ENCODE measurements at places on chromosomes 2 and 18.

DNA sequence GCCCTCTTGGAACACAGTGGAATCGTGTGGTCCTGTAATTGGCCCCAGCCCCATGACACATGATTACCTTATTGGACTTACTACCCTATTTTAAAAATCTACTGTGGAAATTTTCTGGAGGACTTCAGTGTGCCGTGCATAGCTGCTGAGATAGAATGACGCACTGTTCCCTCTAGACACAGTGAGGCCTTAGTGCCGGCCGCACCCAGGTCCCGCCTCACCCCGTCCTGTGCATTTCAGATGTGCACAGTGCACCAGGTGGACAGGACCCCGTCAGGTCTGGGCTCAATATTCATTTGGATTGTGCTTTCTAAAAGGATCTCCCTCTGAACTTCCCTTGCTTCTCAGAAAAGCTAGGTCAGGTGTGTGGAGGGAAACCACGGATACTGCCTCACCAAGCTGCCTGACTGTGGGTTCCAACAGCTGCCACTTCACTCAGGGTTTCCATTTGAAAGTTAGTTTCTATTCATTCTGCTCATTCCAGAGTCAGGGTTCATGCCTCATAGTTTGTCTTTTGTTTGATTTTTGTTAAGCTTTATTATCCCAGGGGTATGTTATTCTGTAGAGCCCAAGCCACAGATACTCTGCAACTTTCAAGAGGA is 155.8 kb downstream of the PTGR3 start:
- no peak for DNase-seq

- no peak for DNase-seq
These were observed 269.4 kb upstream of the RAB6C start for GRCh38 chr2:129709956-129710598.

GRCh38 chr2:54642677-54643430 is 80.6 kb upstream of the EML6 start:
- DNase-seq, result no peak

- DNase-seq, result no peak
These were observed 690.2 kb upstream of the POU3F3 start for GRCh38 chr2:104163611-104164130.

DNA sequence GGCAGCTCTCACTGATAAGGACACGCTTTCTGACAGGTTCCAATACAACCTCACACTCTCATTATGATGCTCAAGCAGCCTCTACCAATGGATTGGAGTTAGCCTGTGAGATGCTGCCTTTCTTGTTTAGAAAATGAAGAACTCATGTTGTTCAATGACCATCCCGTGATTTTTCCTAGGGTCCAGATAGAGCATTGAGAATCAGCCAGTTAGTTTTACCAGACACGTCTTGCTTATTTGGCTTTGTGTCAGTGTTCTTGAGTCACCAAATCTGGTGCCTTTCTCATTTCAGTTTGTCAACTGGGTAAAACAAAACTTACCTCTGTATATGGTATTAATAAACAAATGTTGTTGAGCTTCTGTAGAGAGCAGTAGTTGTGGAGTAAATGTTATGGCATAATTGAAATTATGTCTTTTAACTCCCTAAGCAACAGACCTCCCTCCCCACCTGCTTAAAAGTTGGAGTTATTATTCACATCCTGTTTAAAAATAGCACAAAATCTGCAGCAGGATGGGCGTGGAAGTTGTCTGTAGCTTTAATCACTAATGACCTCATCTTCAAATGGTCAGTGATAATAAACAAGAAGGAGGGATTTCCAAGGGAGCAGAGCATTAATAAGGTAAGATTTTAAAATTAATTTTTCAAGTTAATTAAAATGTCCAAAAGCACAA is 167.3 kb downstream of the HRH4 start:
- no peak for DNase-seq

- no peak for DNase-seq
These were observed 66.5 kb upstream of the TGIF1 start for GRCh38 chr18:3383381-3383915.

DNA sequence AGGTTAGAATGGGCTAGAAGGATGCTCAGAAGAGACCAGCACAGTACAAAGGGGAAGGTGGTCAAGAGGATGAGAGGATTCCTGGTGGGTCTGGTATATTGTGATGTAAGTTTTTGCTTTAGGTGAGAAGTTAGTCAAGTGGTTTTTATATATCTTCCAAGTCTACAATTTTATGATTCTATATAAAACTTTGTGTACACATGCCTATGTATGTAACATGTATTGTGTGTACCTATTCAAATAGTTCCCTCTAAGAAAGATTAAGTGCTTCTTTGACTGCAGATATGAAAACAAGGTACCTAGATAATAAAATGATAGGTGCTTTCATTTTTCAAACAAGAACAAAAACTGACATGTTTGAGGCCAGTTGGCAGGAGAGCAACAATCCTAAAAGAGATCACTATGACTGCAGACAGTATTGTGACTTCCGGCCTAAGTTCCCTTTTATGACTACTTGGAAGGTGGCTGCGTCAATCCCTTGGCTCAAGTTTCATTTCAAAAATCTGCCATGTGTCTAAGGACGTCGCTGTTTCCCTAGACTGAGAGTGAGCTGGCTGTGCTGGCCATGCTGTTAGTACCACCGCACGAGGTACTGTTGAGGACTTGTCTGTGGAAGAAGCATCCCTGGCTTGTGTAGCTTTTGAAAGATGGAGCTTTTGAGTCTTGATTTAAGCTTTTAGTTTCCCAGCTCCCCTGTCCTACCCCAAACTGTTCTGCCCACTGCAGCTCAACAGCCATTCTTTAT is 123.1 kb downstream of the PRPF40A start:
- no peak for DNase-seq

GRCh38 chr2:39013871-39014270 is 107.0 kb downstream of the SOS1 start:
- DNase-seq, result no peak

DNA sequence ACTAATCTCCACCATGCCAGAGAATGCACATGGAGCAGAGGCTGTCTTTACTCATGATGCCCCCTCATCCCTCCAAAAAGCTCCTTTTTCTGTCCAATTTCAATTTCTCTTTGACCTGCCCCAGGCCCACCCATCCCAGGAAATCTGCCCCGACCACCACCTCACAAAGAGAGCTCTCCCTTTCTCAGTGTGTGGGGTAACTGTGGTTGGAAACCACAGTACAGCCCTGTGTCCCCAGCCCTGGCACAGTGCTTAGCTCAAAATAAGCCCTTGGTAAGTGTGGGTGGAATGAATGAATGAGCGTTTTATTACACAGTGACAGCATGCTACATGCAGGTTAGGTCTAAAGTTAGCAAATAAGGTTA is 43.7 kb upstream of the CAB39 start:
- no peak for DNase-seq

DNA sequence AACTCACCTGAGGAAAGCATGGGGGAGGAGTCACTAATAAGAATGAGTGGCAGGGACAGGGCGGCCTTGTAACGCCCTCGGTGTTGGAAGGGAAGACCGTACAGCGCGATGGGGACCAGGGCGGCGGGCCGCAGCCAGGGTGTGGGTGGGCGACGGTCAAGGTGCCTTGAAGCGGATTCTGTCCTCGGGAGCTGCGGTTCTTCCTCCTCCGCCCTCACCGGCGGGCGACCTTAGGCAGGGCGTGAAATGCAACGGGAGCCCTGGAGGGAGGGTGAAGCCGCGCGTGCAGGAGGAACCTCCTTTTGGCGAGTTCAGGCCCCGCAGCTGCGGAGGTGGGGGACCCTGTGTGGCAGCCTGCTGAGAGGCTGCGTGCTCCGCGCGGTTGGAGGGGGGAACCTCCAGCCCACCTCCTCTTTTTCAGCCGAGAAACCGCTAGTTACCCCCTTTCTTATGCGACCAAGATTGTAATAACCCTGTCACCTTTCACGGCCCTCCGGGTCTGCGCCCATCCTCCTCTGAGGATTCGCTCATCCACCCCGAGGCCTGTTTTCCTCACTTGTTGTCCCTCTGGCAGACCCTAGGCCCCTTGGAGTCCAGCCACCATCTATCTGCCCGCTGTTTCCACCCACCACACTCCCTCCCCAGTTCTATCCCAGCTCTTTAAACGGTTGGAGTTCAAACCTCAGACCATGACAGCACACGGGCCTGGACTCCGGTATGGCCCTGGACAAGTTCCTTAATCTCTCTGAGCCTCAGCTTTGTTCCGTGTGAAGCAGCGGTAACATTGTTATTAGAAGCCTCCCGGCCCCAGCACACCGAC is 823 bp upstream of the RNU2-63P start:
- no peak for DNase-seq

DNA sequence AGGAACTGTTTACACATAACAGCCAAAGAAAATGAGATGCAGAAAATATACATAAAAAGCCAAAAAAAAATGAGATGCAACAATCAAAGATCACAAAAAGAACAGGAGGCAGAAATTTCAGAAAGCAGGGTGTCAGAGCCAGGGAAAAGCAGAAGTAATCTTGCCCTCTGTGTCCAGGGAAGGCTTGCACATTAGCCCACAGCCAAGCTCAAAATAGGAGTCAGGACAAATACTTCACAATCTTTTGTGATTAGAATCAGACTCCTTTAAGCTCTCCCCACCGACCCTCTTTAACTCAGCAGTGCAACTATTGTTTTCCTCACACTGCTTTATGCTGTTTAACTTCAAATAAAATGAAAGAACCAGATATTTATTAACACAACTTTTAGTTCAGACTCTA is 34.6 kb downstream of the IAH1 start:
- no peak for DNase-seq

GRCh38 chr2:168316073-168316440 is 68.7 kb upstream of the STK39 start:
- DNase-seq, result no peak

GRCh38 chr2:3451169-3451568 is 68.2 kb downstream of the ADI1 start:
- no peak for DNase-seq

DNA sequence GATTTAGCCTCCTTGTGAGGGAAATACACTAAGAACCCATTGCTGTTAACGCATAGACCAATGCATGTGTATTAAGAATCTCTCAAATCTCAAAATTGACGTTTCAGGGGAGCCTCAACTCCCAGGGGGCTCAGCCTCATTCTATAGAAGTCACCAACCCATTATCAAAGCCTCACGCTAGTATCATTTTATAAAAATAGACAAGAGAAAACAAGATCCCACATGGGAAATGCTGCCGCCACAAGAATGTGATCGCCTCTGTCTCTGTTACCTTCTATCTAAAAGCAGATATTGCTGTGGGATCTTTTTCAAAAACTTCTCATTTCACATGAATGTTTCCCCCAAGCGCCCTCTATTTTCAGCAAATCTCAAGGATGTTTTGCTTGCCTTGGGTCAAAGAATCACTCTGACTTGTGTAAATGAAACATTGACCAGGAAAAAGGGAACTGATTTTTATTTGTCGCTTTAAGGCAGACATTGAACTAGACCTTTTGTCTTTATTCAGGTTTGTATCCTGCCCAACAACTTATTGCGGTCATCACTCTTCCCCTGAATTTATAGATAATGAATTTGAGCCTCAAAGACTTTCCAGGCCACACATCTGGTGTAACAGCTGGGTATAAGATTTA is 679.0 kb upstream of the ID2 start:
- DNase-seq, result no peak

GRCh38 chr2:9552219-9553178 is 3.1 kb downstream of the ADAM17 start:
- no peak for DNase-seq

GRCh38 chr2:11430729-11431128 is 35.2 kb downstream of the E2F6 start:
- no peak for DNase-seq

GRCh38 chr18:9416563-9417072 is 58.7 kb upstream of the RALBP1 start:
- DNase-seq, result no peak

DNA sequence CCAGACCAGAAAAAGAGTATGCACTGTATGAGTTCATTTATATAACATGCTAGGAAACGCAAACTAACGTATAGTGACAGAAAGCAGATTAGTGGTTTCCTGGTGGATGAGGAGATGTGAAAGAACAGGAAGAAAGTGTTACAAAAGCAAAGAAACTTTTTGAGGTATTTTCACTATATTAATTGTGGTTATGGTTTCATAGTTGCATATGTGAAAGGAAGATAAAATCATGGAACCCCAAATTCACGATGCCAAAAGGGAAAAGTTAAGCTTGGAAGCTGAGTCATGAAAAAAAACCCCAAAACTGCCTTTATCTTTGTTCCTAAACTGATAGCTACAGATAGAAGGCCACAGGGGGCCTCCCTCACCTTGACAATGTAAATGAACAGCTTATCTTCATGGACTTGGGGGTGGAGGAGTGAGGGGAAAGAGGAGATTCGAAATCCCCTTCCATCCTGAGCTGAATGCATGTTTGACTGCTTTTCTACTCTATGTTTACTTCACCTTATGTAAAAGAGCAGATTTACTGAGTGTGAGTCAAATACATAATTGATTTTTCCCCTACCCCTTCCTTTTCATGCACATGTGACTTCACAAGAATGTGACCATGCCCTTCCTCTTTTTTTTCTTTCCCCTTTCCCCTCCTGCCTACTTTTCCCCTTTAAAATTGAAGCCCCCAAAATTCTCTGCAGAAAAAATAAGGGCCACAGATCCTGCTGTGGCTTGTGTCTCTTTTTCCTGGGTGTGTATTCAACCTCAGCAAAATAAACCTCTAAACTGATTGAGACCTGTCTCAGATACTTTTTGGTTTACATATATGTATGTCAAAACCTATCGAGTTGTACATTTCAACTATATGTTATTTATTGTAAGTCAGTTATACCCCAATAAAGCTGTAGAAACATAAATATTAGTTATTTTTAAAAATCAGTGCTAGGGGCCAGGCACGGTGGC is 100.1 kb upstream of the TLK1 start:
- DNase-seq, result peak; percentile 22

GRCh38 chr2:218711550-218711929 is 905 bp downstream of the TTLL4 start:
- no peak for DNase-seq

DNA sequence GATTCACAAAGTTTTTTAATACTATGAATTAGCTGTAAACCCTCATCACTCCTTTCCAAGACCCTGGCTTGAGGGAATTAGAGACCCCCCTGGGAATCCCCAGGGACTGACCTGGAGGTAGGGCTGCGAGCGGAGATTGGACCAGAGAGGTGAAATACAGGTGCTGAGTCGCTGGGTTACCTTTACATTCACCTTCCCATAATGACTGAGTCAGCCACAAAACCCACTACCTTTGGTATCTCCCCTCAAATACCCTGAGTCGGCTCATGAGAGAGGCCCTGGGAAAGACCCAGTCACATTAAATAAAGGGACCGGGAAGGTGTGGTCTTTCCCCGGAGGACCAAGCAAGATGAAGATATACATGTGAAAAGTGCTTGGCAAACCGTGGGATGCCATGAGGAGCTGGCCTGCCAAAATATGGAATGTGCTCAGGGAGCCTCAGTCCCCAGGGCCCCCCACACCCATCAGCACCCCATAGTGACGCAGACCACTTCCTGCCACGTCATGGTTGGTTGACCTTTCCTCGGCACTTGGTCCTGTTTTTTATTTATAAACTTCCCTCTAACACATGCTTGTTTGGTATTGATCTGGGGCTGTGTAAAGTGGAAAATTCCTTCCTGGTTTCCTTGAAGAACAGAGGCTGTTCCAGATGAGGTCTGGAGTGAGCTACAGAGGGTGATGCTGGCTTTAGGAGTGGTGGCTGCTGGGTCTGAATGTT is 51.4 kb downstream of the IL1RL2 start:
- peak; percentile 36 for DNase-seq

- DNase-seq, result no peak
These were observed 6.9 kb downstream of the ATP6V1B1 start for GRCh38 chr2:70942396-70943204.
